ENCODE measurements at places on chromosomes 6 and 20.

GRCh38 chr20:19996917-19997316, 20.2 kb upstream of the NAA20 start:
- DNase-seq = no peak

- no peak for DNase-seq
These were observed 31.2 kb downstream of the RREB1 start for GRCh38 chr6:7138921-7139358.

- no peak for DNase-seq
These were observed 589 bp upstream of the PDCD2 start for GRCh38 chr6:170584954-170585498.

GRCh38 chr6:13924949-13925881, at the start of gene RNF182:
Gene RNF182, plus strand, starts transcription at chr6:13924952. Its CDS starts 52,168 bp downstream, at chr6:13977120.
- no peak for DNase-seq

DNA sequence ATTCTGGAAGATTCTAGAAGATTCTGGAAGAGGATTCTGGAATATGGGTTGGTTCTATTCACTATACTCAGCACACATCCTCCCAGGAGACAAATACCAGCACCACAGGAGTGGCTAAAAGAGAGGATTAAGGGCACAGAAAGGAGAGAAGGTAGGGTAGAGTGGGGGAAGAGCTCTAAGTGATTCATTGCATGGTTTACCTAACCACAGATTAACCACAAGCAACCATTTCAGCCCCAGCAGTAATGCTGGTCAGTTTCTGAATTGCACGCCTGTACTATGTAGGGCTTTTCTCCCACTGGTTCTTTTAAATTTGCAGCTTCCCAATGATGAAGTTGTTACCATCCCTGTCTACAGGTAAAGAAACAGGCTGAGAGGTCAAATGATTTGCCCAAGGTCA, 192.7 kb upstream of the PMEPA1 start:
- DNase-seq = no peak

DNA sequence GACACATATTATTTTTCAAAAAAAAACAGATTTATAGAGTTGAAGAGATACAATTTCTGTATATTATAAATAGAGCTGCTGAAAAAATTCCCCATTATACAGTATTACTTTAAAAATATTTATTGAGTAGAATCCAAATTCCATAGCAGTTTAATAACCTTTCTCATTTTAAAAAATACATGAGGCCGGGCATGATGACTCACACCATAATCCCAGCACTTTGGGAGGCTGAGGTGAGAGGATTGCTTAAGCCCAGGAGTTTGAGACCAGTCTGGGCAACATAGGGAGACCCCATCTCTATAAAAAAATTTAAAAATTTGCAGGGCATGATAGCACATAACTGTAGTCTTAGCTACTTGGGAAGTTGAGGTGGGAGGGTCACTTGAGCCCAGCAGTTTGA, 13.0 kb downstream of the ATRN start:
- no peak for DNase-seq

DNA sequence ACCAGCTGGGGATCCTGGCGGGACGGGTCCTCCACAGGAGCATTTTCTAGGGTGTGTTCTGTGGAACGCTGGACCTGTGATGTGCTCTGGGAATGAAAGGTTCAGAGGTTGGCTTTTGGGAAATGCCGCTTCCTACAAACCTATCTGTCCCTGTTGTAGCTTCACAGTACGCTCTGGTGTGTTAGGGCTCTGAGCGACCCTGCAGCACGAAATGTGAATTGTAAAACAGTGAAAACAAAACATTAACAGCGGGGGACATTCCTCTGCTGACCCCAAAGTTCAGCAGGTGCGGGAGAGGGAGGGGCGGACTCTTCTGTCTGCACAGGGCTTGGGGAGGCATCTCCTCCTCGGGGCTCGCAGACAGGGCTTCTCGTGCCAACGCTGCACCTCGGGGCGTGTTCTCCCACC, 155.9 kb downstream of the NRN1 start:
- peak; percentile 47 for DNase-seq

GRCh38 chr20:44031781-44032582, 117.3 kb downstream of the TOX2 start:
- no peak for DNase-seq

DNA sequence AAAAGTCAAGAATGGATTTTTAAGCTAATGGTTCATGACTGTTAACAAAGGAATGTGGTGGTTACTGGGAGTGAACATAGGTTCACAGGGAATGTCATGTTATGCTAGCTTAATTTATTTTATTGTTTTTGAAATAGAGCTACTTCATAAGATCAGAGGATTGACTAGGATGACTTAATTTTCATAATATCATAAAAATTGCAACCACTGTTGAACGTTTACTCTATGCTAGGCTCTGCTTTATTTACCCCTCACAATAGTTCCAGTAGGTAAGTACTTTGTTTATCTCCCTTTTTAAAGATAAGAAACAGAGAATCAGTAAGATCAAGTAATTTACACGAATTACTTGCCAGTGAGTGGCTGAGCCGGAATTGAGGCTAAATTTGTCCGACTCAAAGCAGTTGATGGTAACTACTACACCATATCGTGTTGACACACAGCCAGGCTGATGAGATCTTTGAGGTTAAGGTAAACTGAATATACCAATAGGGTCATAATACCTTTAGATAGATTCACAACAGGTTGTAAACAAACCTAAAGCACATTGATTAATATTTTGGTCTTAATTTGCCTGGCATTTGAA, 194.6 kb upstream of the CITED2 start:
- no peak for DNase-seq

DNA sequence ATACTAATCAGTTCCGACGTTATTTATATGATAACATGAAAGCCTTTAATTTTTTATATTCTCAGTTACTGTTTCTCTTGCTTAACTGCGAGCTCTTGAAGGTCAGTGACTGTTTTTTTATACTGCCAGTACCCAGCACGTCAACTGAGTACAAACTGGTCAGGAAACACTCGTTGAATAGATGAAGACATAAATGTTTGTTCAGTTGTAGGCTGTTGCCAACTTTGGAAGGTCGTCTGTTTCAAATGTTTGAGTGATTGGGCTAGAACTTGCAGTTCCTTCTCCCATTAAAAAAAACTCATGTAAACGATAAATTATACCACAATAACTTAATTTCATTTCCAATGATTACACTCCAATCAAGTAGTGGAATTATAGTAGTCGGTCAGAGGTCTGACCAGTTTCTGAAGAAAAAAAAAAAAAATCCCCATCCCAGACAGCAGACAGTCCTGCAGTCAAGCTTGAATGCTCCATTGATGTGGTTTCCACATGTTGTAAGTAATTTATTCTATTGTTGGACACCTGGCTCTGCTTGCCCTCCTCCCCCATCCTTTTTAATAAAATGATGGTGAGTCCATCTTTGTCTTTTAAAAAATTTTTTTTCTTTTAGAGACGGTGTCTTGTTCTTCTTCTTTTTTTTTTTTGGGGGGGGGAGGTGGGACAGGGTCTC, 81.1 kb downstream of the SASH1 start:
- no peak for DNase-seq

- no peak for DNase-seq
These were observed 794.6 kb downstream of the TFAP2A start for GRCh38 chr6:9620263-9620662.

DNA sequence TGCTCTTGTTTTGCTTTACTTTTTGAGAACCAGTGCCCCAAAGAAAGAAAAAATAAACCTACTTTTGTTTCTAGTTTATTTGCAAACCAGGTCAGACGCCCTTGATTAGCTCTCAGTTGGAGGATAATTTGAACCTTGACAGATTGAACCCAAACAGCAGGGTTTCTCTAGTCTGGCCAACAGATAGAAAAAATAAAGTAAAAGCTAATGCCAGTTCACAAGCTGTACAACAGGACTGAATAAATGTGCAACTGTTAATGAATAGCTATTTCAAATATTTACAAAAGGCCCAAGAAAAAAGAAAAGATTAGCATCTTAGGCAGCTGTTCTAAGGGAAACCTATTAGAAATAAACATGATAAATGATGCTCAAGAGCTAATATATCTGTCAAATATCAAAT, 331.8 kb downstream of the CDKAL1 start:
- no peak for DNase-seq

GRCh38 chr20:59141818-59142581, 21.6 kb upstream of the ZNF831 start:
- DNase-seq = peak; percentile 75

GRCh38 chr6:169806701-169807100, 55.3 kb downstream of the ERMARD start:
- no peak for DNase-seq

DNA sequence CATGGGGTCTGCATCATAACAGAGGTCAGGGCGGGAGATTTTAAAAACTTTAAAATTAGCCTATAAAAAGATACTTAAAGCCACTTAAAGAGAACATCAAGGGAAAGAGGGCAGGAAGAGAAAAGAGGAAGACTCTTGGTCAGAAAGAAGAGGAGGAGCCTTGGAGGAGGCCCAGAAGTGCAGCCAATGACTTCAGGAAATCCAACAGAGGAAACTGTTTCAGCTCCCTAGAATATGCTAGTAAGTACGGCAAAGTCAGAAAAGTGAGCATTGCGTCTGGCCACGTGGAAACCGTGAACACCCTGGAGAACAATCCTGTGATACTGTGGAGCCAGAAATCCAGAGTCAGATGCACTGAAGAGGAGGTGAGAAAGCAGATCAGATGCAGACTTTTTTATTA, 22.5 kb upstream of the NHSL1 start:
- no peak for DNase-seq

DNA sequence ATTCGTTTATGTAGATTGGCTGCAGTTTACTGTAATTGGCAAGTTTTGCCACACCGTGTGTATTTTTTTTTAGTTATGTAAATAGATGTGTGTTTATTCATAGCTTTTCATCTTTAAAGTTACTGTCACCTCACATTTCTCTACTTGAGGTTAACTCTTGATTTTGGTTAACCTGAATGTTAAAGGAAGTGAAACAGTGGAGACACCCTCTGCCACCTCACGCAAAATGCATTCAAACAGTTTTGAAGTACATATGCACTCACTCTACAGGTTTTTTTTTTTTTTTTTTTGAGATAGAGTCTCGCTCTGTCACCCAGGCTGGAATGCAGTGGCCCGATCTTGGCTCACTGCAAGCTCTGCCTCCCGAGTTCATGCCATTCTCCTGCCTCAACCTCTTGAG, 17.7 kb downstream of the OR2A4 start:
- DNase-seq = no peak

GRCh38 chr20:53930651-53931504, 139.5 kb downstream of the BCAS1 start:
- DNase-seq = no peak

GRCh38 chr20:34042262-34042661, 48.6 kb downstream of the RALY start:
- DNase-seq = peak; percentile 14

- no peak for DNase-seq
These were observed 19.5 kb upstream of the NPEPL1 start for GRCh38 chr20:58673119-58673518.

- no peak for DNase-seq
These were observed 12.0 kb upstream of the CCDC170 start for GRCh38 chr6:151481786-151482185.

DNA sequence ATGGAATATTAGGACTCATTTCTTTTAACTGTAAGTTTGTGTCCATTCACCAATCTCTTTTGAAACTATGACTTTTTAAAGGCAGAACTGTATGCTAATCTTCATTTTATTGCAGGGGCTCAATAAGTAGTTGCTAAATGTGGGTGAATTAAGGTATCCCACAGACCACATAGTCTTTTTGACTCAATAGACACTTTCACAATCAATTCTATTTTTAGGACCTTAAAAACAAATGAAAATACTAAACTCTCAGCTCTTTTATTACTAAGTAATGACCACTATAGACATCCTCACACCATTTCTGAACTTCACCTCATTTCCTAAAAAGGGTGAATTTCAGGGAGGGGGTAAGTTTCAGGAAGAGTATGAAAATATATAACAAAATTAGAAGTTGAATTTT, 106.8 kb upstream of the BEND6 start:
- no peak for DNase-seq

DNA sequence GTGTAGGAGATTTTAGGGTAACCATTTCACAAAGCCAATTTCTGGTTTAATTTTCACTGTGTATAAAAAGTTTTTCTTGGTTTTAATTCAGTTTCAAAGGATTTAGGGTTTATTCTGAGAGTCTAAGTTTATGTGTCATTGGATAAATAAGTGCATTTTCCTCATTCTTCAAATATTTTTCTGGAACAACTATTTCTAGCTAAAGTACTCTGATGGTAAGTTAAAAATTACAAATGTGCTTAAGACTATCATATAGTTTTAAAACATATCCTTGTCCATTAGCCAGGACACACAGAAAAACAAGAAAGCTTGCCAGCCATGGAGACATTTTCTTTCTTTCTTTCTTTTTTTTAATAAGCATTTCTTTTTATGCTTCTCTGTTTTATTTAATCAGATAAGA, 333.0 kb downstream of the RFPL4B start:
- DNase-seq = no peak

GRCh38 chr20:9011121-9011520, 57.8 kb upstream of the PLCB4 start:
- DNase-seq = no peak

GRCh38 chr6:132498638-132499037, 14.3 kb downstream of the STX7 start:
- DNase-seq = no peak

DNA sequence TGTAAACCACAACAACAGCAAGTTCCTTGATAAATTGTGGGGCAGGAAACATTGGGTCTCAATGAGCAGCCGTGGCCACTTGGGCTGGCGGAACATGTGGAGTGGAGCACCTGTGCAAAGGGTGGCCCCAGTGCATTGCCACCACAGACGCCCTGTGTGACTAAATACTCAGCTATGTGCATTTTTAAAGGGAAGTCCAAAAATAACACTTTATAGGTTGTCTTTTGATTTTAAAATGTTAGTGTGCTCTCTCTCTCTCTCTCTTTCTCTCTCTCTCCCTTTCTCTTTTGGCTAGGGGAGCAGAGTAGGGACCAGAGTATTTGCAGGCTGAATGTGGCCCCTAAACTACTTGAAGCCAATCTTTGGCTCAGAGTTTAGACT, 236.3 kb downstream of the BCAS1 start:
- no peak for DNase-seq

DNA sequence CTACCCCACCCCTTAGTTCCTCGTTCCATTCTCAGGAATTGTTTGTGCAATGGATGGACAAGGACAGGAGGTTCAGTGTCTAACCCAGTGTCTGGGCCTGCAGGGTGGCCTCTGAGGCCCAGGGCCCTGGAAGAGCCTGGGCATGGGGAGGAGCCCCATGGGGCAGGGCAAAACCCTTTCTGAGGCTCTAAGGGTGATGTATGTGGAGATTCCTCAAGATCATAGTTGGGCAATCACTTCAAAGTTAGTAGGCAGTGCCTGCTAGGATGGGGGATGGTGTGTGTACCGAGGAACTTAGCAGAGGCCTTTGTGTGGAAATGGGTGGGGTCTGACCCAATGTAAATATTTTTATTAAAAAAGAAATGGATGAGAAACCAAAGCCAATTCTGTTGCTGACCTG, 6.7 kb upstream of the C2 start:
- DNase-seq = no peak

- no peak for DNase-seq
These were observed 52.9 kb upstream of the MLN start for GRCh38 chr6:33856655-33857054.

- DNase-seq = no peak
These were observed 930.7 kb downstream of the EYS start for GRCh38 chr6:64776359-64776758.
